Stimulated activated CD4-positive, alpha-beta T cell treated with anti-CD3 and anti-CD28 coated beads, Interleukin-1b, Interleukin-23, amount 100 ng/mL, for 24 hours (primary cell): ENCODE measurements at places on chromosomes 12 and 14.

GRCh38 chr12:31019976-31020375 lies 53.7 kb upstream of the DDX11 start:
- no peak for DNase-seq

GRCh38 chr12:49133014-49133413 lies 1.8 kb upstream of the TUBA1B start:
- DNase-seq = no peak

DNA sequence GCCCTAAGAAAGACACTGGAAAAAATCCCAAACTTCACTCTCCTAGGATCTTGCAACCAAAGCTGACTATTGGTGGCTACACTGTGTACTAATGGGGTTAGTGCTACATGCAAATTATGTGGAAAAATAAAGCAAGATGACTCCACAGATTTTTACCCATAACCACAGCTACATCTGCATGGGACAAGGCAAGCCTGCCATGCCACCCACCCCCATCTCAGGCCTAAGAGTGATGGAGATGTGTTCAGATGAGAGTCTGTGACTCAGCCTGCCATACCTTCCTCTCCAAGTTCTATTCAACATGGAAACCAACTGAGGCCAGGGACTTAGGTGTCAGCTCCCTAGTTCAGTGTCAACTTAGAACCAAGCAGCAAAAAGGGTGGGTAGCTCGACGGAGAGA lies 206.2 kb downstream of the PELI2 start:
- DNase-seq = no peak

DNA sequence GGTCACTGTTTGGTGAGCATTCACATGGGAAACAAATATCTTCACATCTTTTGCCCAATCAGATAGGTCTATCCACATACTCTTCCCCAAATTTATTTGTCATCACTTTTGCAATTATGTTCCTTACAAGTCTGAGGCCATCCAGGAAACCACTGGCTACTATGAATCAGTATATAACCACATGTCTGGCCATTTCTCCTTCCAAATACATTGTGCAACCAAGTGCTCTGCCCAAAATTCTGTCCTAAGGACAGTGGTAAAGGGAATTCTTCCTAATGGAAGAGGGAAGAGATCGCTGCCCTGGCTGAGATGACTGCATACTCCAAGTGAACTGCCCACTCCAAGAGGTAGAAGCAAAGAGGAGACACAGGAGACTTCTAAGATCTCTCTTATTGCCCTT lies 148.9 kb upstream of the MAX start:
- DNase-seq = no peak

DNA sequence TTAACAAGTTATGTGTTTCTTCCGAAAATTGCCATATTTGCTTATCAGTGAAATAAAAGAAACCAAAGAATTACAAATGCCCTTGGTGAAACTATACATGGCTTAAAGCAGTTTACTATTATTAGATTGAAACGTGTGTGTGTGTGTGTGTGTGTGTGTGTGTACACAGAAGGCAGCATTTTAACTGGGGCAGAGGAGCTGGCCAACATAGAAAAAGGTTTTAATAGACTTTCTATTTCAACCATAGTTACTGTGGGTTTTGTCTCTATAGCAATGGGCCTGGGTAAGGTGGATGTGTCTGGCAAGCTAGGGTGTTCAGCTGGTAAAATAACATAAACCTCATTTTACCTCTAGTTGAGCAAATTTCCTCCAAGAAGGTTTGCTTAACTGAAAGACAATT lies 6.5 kb downstream of the PRICKLE1 start:
- no peak for DNase-seq

DNA sequence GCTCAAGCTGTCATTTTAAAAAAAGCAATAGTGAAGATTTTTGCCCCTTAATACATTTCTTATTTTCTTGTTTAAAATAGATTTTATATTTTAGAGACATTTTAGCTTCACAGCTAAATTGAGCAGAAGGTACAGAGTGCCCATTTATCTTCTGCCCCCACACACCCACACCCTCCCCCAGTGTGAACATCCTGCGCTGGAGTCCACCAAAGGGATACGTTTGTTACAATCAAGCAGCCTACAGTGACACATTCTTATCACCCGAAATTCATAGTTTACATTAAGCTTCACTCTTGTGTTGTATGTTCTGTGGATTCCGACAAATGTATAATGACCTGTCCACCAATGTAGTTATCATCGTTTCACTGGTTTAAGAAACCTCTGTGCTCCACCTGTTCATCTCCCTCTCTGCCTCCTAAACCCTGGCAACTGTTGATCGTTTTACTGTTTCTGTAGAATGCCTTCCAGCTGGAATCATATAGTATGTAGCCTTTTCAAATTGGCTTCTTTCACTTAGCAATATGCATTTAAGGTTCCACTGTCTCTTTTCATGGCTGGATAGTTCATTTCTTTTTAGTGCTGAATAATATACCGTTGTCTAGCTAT lies 91.0 kb upstream of the TRAF3 start:
- DNase-seq = no peak

DNA sequence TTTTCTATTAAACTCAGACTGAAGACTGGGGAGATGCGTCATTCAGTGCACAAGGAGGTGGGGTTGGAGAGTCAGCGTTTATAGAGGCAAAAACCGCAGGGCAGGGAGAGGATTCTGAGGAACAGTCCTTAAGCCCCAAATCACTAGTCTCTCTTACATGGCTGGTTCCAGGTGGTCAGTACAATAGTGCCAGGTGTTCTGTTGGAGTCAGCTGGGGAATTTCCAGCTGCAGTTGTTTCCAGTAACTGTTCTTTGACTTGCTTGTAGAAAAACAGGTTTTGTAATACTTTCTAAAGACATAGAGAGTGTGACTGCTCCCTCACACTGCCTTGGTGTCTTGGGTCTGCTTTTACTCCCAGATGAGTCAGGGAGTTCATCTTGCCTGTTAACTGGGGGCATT lies 192.2 kb downstream of the TMTC3 start:
- DNase-seq = no peak

- no peak for DNase-seq
Observed at GRCh38 chr12:69348162-69348938, at the start of gene LYZ. TSS of gene LYZ (plus strand) at chr12:69348381. CDS start at chr12:69348409, 28 bp downstream.

- DNase-seq = no peak
Observed at GRCh38 chr14:30225176-30225575, 297.5 kb upstream of the PRKD1 start.

GRCh38 chr12:122322501-122322900 lies 56.2 kb upstream of the VPS33A start:
- no peak for DNase-seq

GRCh38 chr14:99518441-99519346 lies 37.5 kb downstream of the CCNK start:
- DNase-seq = peak; percentile 67

DNA sequence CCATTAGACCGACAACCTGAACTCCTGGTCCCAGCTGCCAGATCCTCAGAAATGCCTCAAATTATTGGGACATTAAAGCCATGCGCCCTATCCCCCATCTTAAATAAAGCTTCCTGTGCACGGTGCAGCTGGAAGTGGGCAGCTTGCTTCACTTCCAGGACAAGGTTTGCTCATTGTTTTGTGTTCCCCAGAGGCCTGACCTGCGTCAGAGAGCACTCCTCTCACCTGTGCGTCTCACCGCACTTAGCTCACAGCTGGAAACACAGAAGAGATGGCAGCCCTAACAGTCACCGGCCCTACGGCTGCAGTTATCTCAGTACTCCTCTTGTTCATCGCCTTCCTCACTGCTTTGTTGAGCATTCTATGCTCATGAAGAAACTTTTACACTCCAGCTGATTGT lies 135.5 kb downstream of the ANO2 start:
- DNase-seq = no peak

GRCh38 chr12:31000751-31001150 lies 72.9 kb upstream of the DDX11 start:
- no peak for DNase-seq

DNA sequence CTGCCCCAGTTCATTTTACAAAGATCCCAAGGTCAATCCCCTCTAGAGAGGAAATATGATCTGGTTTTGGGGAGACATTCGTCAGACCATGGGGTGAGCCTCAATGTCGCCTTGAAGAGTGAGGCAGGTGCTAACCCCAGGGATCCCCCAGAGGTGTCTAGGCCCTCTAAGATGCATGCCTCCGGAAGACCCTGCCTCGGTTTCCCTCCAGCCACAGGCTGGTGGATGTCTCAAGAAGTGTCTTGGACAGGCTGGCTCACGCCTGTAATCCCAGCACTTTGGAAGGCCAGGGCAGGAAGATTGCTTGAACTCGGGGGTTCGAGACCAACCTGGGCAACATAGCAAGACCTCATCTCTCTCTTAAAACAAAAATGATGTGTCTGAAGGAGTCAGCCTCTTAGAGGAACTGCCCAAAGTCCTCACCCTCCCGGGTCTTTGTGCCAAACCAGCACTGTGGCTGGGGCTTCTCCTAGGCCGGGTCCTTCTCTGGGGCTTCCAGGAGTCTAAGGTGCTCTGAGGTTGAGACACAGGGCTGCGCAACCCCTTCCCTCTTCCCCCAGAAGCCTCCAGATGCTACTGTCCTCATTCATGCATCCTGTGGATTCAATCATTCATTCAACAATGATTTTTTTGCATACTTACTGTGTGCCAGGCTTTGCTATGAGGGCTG lies 24.7 kb upstream of the BEGAIN start:
- DNase-seq = no peak

DNA sequence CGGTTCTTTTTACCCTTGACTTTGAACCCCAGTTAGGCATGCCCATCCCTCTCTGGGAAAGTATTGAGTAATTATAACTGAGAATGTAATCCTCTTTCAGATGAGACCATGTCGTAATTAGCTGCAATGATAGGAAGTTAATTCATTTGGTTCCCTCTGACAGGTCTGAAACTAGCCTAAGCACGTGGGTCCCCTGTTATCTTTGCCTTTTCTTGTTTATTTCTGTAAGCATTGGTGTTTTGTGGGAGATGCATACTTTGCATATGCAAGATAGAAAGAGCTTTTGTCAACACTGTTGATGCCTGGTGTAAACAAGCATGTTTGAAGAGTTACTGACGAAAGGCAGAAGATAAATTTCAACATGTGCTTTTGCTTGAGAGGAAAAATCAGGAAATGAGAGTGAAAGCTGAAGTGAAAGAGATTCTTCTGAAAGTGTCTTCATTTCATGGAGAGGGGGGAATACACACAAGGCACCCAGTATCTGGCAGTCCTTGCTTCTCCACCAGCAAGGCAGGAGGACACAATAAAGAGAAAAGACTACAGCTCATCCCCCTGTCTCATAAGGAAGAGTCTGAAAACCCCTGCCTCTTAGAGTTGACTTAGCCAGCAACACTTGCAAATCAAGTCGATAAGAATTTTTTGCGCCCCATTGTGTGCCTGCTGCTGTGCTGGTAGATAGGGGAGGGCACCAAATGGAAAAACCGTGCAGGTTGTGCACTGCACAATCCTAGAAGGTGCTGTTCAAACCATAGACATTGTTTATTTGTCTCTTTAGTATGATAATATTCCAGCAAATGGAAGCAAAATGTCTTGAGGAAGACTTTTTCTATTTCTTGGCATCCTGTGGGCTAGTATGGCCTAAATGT lies 77.8 kb downstream of the SLC24A4 start:
- no peak for DNase-seq

GRCh38 chr12:110351119-110351518 lies 52.4 kb downstream of the ANAPC7 start:
- DNase-seq = no peak

DNA sequence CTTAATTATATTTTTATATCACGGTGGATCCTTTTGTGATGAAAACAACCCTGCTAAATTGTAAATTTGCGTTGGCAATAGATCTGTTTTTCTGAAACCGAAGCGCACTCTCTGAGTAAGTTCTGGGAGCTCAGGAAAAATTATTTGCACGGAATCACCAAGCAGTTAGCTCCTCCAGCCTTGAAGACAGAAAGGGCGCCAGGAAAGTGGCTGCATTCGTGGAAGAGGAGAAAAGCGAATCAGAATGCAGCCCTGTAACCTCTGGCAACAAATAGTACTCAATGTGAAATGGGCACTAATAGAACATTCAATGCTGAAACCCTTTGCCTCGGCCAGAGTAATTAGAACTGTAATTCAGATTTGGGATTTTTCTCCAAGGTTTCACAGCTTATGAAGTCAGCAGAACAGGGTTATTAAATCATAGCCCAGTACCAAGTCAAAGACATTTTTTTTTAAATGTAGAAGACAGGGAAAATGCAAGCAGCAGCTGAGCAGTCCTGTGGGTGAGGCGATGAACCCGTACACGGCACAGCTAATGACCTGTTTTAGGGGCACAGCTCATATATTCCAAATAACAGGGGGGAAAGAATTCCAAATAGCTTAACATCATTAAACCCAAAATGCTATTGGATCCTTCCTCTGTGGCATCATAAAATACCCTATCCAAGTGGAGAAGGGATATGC lies 251.4 kb downstream of the EGLN3 start:
- no peak for DNase-seq

DNA sequence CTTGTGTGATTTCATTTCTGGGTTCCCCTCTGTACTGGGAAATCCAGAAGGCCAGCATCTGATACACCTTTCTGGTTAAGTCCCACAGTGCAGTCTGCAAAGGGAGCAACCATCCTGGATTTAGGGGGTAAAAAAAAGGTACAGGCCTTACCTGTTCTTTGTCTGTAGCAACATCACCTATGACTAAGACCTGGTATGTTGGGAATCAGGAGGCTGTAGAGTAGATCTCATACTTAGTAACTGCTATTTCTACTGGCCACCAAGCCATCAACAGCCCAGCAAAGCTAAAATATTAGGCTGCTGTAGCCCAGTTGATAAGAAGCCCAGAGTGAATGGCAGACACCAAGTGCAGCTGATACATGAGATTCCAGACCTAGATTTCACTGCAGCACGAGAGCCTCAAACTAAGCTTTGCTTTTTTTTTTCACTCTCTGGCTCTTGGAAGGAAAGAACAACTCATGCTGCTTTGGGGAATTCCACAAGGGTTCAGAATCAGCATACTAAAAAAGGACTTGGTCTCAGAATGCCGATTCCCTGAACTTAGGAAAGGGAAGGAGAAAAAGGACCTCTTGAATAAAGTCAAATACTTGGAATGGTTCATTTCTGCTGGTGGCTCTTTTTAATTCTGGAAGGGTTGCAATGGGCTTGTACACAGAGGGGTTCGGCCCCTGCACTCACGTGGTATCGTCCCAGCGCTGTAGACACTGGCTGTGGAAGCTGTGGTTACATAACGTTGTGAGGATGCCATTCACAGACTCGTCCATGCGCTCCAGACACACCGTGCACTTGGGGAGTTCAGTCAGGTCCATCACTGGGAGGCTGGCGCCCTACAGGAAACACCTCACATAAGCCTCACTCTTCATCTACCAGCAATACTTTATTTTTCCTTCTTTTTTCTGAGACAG lies 20.5 kb downstream of the BRAP start:
- no peak for DNase-seq

GRCh38 chr12:104297477-104298113 lies 5.9 kb upstream of the EID3 start:
- DNase-seq = no peak

- no peak for DNase-seq
Observed at GRCh38 chr14:50823762-50824636, 7.0 kb downstream of the NIN start.

GRCh38 chr12:117444781-117445180 lies 83.4 kb upstream of the NOS1 start:
- DNase-seq = no peak
